ENCODE measurements at places on chromosomes 4 and X.

- DNase-seq, result no peak
Measured at GRCh38 chr4:139654516-139654915, 11.1 kb upstream of the MGST2 start.

DNA sequence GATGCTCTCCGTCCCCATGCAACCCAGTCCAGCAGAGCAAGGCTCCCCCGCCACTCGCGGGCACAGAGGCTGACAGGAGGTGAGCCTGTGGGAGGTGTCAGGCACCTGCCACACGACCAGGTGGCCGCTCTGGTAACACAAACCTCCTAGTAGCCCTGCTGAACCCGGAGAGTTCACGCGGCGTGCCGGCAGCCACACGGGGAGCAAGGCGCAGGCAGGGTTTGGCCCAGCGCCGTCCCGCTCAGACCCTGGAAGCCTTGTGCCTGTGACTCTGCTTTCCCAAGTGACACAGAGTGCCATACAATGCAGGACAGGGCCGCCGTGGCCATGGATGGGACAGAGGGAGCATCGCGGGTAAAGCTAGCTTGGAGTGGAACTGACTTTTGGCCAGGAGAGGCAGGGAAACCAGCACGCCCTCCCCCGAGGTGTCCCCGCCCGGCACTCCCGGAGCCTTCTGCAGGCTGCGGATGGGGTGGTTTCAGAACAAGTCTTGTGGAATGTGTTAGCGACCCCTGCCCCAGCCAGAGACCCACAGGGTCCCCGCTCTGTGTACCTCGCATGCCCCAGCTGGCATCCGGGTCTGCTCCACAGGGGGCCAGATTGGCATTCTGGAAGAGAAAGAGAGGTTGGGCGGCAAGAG is 44.7 kb upstream of the AFAP1 start:
- no peak for DNase-seq

GRCh38 chrX:17537723-17538243 is 162.8 kb downstream of the NHS start:
- DNase-seq, result no peak

- DNase-seq, result no peak
Measured at GRCh38 chrX:12583543-12583942, 207.7 kb upstream of the PRPS2 start.

DNA sequence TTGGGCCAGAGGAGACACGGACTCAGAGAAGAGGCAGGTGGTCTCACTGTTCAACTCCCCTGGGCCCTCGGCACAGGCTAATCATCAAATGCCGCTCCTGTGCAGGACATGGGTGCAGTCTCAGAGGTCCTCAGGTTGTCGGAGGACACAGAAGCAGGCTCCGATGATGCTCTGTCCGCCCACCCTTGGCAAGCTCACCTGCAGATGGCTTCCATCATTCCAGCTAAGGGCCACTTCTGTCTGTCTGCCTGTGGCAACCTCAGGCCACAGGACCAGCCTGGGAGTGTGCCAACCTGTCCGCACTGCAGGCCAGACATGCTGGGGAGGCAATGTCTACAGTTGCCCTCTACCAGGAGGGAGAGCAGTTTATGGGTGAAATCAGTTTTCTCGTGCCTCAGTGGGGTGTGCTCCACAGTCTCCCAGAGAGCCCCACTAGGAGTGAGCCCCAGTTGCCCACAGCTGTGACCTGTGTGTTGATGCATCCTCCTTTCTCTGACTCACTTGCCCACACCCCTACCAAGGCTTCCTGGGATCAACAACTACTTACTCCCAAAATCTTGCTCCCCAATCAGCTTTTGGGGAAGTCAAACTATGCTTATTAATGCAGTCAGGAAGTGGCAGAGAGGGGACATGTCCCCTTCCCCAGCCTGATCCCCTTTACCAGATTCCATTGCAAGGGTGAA is 55.9 kb downstream of the HTRA3 start:
- DNase-seq, result no peak

- no peak for DNase-seq
Measured at GRCh38 chrX:123871309-123871708, 11.5 kb downstream of the XIAP start.

DNA sequence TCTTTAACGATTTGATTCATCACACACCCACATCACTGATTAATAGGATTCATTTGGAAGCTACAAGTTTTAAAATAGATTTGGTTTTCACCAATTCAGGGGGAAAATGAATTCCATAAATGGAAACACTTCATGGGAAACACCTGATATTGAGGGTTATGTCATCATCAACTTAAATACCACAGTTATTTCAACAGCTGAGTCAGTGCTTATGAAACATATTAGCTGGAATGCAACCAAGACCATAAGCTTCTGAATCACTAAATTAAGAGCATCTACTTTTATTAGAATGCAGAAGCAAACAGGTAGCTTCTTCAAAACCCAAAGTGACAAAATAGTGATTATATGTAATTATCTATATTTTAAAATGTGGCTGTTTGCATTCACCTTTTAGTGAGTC is 207.8 kb upstream of the DCAF8L1 start:
- no peak for DNase-seq

DNA sequence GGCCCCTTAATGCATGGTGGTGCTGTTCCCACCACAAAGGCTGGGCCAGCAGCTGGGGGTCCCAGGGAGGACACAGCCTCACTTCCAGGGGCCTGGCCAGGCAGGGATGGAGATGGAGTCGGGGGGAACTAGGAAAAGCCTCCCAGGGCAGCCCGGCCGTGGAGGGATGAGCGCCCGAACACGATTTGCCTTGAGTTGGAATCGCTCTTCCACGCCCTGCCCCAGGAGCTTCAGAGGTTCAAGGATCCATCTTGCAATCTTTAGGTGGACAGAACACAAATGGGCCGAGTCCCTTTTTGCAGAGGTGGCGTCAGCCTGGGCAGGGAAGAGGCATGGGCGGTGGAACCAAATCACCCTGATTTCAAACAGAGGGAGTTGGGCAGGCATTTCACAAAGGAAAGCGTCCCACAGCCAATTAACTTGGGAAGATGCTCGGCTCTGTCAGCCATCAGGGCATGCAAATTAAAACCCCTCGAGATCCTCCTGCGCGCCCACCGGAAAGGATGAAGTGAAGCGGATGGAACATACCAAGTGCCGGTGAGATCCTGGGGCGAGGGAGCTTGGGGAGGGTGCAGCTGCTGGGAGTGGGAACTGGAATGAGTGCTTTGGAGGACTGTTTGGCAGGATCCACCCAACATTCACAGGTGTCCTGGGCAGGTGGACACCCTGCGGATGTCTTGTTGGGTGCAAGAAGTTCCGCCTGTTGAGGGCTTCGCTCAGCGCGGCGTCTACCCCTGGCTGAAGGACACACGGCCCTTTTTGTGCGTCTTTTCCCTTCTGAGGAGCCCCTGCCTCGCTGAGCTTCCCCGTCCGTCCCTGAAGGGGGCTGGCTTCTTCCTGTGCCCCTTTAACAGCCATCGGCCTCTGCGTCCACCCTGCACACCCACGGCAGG is 75.7 kb downstream of the HTRA3 start:
- no peak for DNase-seq

DNA sequence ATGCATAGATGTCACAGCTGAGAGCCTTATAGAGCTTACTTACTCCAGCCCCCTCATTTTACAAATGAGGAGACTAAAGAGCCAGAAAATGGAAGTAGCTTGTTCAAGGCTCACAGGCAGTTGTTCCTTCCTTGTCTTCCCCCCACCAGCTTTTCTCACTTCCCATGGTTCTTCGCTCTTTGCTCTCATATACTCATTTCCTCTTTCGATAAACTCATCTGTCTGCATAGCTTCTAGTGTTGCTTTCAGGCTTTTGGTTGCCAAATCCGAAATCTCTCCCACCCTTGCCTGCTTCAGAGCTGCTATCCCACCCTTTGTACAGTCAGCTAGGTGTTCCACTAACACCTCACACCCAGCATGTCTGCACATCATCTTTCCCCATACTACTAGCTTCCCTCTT is 25.0 kb upstream of the GJB1 start:
- no peak for DNase-seq

DNA sequence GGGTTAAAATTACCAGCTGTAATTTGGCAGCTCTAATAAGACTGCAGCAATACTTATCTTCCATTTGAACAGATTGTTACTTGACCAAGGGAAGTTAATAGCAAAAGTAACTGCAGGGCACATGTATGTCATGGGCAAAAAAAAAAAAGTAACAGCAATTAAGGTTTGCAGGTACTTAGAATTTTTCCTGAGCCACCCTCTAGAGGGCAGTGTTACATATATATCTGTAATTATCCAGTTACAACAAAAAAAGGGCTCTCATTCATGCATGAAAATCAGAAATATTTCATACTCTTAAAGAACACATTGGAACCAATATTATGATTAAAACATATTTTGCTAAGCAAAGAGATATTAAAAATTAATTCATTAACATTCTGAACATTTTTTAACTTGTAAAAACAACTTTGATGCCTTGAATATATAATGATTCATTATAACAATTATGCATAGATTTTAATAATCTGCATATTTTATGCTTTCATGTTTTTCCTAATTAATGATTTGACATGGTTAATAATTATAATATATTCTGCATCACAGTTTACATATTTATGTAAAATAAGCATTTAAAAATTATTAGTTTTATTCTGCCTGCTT is 25.1 kb downstream of the XIAP start:
- DNase-seq, result peak; percentile 15

DNA sequence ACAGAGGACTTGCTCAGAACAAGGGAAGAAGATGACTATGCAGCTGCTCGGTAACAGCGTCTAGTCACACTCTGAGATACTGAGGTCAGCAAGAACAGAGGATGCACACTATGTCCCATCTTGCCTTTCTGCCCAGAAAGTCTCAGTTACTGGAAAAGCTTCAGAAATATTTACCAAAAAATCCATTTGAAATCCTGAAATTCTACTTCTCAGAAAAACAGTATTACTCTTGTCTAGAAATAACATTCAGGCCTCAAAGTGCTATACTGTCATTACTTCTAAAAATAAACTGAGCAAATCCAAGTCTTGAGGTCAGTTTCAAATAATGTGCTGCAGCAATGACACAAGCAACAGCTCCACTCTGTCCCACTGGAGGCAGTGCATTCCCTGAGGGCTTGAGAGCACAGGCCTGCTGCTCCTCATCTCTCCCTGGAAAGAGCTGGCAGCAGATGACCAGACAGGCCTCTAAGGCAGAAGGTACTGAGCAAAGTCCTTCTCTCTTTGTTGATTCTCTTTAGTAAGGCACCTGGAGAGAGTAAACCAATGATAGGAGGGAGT is 76.9 kb downstream of the CAMK2D start:
- DNase-seq, result no peak

- no peak for DNase-seq
Measured at GRCh38 chrX:70554081-70554480, 109.4 kb downstream of the DLG3 start.

DNA sequence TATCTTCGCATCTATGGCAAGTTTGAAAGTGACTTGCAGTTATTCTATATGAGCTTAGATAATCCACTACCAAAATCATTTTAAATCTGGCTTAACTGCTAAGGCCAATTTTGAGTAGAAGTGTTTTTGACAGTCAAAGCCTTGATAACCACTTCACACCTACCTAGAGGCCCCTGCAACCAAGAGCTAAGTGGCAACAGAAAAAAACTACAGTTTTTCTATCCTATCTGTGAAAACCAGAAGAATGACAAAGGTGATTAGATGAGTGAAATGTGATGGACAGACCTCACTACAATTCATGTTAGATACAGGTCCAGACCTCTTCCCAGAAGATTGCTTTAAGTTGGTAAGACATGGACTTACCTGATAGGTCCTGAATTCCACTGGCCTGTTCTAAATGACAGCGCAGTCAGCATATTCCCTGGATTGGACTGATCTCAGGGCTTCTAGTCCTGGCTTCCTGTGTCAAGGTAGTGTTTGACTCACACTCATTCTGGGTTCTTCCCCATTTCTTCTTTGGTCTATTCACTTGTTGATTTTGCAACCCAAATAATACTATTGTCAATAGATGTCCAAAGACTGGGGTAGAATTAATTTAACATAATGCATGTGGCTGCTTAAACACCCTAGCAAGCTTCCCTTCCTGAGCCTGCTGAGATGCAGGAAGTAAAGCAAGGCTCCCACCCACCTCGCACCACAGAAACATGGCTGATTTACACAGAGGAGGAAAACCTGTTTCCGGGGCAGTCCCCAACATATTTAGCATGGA is 65.1 kb downstream of the PPP3CA start:
- no peak for DNase-seq

All from COR-L47 (cell line).